ENCODE measurements at places on chromosomes 11 and 22. TPM values are rescaled to one million over a fixed set of nuclear protein-coding genes. Genes with fewer than 3 reads are reported as not detected.

DNA sequence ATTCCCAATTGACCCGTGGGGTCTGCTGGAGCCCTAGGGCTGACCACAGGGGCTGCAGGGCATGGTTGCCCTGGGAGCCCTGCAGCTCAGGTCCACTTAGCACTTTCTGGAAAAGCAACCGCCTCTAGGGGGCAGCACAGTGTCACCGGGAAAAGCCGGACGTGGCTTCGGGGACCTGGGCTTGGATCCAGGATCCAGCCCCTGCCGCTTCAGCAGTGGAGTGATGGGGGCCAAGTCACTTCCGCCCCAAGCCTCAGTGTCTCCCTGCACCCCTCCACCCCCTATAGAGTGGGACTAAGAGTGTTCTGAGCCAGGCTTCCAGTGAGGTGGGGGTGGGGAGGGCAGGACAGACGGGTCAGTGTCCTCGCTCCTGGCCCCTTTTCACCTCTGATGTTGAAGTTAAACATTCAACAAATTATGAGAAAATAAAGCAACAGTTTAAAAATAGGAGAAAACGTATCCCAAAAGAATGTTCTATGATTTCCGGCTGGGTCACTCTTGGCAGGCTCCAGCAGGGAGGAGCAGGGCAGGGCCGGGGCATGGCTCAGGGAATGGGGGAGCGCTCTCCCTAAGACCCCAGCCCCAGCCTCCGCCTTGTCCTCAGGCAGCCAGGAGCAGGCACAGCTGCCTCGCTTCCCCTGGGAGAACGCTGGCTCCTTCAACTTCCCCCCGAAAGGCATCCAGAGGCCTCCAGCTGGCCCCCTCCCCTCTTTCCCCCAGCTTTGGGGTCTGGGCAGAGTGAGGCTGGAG is 96.5 kb upstream of the FGF3 start:
- DNase-seq, result peak; percentile 82

- no peak for DNase-seq
Measured at GRCh38 chr11:69866648-69867047, 47.4 kb upstream of the FGF3 start.

The YIF1A gene
- 43.0 TPM for polyA plus RNA-seq

The SLC17A6 gene
- not detected for polyA plus RNA-seq

DNA sequence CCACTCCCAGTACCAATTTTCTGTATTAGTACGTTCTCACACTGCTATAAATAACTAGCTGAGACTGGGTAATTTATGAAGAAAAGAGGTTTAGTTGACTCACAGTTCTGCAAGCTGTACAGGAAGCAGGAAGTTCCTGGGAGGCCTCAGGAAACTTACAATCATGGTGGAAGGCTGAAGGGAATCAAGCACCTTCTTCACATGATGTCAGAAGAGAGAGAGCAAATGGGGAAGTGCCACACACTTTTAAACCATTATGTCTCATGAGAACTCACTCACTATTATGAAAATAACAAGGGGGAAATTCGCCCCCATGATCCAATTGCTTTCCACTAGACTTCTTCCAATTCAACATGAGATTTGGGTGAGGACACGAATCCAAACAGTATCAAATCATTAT is 271.4 kb downstream of the ETS1 start:
- DNase-seq, result no peak

- no peak for DNase-seq
Measured at GRCh38 chr11:65854852-65855837, 2.8 kb downstream of the CFL1 start.

DNA sequence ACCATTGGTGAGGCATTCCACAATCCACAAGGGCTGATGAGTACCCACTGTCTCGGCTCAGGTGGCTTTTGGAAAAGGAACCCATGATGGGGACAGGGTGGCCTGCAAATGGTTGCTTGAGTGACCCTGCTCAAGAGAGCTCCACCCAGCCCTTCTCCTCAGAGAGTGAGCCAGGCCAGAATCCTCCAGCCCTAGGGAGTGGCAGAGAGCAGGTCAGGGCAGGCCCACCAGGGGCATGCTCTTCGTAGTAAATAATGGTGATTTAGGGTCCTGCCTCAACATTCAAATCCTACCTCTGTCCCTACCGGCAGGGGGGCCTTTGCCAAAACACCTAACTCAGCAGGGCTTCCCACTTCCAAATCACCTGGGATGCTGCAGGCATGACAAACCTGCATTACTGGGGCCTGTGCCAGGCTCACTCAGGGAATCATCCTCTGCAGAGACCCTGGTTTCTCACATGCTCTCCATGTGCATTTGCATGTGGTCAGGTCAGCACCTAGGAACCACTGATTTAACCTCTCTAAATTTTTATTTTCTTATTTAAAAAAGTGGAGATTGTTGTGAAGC is 17.3 kb upstream of the TP53I11 start:
- DNase-seq, result no peak

The C11orf16 gene
- polyA plus RNA-seq, result 0.82 TPM

The SLC29A2 gene
- polyA plus RNA-seq, result 2.8 TPM

DNA sequence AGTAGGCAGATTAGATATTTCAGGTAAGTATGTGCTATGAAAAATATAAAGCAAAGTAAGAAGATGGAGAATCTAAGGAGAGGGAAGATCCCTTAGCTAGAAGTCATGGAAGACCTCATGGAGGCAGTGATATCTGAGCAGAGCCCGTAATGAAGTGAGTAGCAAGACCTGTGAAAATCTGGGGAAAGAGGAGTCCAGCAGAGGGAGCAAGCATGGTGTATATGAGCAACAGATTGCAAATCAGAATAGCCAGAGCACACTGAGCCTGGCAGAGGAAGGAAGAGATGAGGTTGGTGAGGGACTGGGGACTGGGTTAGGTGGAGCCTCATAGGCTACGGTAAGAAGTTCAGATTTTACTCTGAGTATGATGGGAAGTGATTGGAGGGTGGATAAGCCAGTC is 9.4 kb downstream of the LHFPL7 start:
- no peak for DNase-seq

DNA sequence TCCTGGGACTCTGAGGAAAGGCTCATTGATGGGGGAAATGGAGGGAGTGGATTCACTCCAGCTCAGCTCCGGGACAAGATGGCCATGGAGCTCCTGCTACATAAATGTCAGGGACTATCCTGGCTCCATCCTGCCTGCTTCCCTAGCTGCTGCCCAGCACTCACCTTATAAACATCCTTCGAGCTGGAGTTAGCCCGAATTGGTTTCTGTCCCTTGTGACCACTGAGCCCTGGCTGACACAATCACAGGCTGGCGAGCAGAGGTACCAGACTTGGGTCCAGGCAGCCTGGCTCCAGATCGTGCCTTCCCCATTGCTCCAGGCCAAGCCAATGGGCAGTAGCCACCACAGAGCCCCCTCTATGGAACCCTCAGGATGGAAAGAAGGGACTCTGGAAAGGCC is 77.6 kb downstream of the FDX1 start:
- no peak for DNase-seq

DNA sequence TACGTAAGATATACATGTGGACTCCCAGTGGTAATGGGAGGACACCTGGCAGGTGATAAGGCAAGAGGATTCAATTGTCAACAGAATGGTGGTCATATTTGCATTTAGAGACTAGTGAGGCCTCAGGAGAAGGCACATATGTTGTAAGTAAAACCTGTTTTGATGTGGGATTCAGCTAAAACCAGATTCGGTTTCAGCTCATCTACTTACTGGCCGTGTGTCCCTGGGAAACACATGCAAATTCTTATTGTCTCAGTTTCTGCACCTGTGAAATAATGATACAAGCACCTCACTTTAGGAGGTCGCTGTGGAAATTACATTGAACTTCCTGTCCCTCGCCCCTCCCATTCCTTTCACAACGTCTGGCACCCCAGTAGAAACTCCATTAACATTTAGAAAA is 78.9 kb upstream of the FIBIN start:
- DNase-seq, result no peak

GRCh38 chr11:126063507-126063852 is 814 bp upstream of the CDON start:
- no peak for DNase-seq

GRCh38 chr11:126334659-126335462 is 20.6 kb upstream of the ST3GAL4 start:
- no peak for DNase-seq

The PTPN5 gene
- polyA plus RNA-seq, result 0.70 TPM

The PRRG4 gene
- 6.6 TPM for polyA plus RNA-seq

DNA sequence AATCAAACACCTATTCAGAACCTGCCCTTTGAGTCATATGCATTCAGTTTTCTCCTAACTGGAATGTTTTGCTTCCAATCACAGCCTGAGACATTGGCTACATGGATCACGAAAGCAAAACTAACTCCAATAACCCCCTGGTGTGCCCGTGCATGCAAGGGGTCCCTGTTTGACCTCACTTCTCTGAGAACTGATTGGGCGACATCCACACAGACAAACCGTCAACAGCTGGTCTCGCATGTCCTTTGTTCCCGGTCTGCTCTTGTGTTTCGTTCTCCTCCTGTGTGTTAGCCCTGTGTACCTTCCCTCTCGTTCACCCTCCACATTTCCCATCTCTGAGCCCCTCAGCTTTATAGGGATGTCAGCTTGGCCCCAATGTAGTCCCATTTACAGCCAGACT is 67.2 kb upstream of the TTC12 start:
- no peak for DNase-seq

The SCN2B gene
- polyA plus RNA-seq, result 4.2 TPM

The RIMBP3B gene
- polyA plus RNA-seq, result not detected

DNA sequence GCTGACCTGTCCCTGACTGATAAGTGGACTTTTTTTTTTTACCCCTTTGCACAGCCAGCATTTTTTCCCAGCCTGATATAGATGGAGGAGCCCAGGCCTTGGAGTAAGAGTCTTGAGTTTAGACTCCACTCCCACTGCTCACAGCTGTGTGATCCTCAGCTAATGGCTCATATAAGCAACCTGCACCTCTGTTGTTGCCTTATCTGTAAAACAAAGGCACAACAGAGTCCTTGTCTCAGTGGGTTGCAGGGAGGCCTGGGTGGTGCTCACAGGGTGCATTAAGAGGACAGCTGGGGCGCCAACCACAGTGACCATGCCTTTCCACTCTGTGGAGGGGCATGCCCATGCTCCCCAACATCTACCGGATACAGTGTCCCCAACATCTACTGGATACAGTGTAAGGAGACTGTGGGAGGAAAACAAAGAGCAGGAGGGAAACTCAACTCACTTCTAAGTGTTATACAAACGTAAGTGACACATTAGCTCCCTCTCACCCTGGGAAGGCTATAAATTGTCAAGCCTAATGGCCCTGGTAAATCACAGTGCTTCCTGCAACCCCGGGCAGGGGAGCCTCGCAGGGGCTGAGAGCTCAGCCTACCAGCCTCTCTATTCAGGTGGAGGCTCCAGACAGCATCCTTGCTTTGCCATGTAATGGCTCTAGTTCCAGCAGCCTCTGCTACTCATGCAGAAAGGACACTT is 109.5 kb downstream of the TENM4 start:
- no peak for DNase-seq

- no peak for DNase-seq
Measured at GRCh38 chr22:41074466-41074865, 17.9 kb upstream of the EP300 start.

- no peak for DNase-seq
Measured at GRCh38 chr11:1998861-1999260, 1.2 kb upstream of the H19 start.

GRCh38 chr22:45413368-45414211 is at the start of the genes RIBC2 and SMC1B:
Gene RIBC2, plus strand, starts transcription at chr22:45413693. Its CDS starts 194 bp downstream, at chr22:45413887.
Gene SMC1B, minus strand, starts transcription at chr22:45413599. Its CDS starts 32 bp downstream, at chr22:45413567.
- peak; percentile 78 for DNase-seq

GRCh38 chr11:100918551-100919500 is 210.8 kb downstream of the PGR start:
- DNase-seq, result no peak

GRCh38 chr22:22604326-22605073 is 39.9 kb upstream of the GGTLC2 start:
- no peak for DNase-seq

- no peak for DNase-seq
Measured at GRCh38 chr11:33413301-33413700, 156.1 kb downstream of the HIPK3 start.

The FAM76B gene
- polyA plus RNA-seq, result 65.0 TPM

GRCh38 chr11:77115956-77116355 is 12.1 kb upstream of the MYO7A start:
- no peak for DNase-seq

The KCNE3 gene
- polyA plus RNA-seq, result 28.2 TPM

DNA sequence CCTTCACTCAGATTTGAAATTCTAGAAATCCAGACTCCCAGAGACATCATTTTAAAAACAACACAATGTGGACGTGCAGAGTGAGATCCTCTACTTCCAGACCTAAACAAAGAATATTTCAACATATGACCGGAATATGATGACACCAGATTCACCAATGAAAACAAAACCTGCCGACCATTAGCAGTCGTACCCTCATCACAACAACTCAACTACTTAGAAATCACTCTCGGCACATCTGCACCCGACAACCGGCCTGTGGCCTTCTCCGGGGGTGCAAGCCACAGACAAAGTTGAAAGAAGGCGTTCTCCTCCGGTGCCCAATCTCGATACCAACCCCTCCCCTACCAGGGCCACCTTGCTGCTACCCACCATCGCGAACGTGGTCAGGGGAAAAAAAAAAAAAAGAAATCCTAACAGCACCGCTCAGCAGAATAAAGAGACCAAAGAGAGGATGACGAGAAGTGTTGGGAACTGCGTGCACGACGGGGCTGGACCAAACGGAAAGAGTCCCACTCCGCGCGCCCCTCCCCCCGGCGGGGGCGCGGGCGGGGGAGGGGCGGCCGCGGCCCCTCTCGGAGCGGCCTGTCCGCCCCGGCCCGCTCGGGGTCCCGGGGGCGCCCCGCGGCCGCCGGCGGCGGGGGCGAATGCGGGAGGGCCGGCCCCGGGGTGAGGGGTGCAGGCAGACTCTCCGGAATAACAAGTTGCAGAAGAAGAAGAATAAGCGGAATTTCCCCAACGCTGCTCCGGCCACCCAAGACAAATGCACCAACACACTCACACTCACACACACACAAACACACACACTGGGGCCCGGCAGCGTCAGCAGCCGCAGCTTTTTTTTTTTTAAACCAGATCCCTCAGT is 1.7 kb downstream of the PHF21A start:
- DNase-seq, result peak; percentile 57

The CHKA gene
- polyA plus RNA-seq, result 17.0 TPM

The VWCE gene
- polyA plus RNA-seq, result 4.1 TPM

GRCh38 chr11:6401464-6401863 is 11.2 kb downstream of the SMPD1 start:
- DNase-seq, result no peak

The GGTLC3 gene
- polyA plus RNA-seq, result 1.2 TPM

DNA sequence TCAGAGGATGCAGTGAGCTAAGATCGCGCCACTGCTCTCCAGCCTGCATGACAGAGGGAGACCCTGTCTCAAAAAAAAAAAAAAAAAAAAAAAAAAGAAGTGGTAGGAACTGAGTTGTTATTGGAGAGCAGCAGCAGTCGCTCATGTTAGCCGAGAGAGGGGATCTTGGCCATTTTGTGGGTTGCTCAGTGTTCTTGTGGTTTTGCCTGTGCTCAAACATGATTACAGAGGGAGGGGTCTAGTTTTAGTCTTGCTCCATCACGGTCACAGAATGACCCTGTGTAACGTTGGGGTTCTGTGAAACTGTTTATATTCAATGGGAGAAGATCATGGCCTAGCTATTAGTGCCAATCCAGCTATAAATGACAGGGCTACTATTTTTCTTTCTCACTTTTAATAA is 1.9 kb downstream of the DPAGT1 start:
- DNase-seq, result no peak

- DNase-seq, result no peak
Measured at GRCh38 chr22:29117799-29118477, 45.1 kb downstream of the KREMEN1 start.

Data from left renal pelvis (tissue), 4 donors.